Stimulated activated CD8-positive, alpha-beta memory T cell treated with anti-CD3 and anti-CD28 coated beads, Interleukin-4, amount 100 ng/mL, for 24 hours (primary cell): ENCODE measurements at places on chromosomes 16 and 17.

DNA sequence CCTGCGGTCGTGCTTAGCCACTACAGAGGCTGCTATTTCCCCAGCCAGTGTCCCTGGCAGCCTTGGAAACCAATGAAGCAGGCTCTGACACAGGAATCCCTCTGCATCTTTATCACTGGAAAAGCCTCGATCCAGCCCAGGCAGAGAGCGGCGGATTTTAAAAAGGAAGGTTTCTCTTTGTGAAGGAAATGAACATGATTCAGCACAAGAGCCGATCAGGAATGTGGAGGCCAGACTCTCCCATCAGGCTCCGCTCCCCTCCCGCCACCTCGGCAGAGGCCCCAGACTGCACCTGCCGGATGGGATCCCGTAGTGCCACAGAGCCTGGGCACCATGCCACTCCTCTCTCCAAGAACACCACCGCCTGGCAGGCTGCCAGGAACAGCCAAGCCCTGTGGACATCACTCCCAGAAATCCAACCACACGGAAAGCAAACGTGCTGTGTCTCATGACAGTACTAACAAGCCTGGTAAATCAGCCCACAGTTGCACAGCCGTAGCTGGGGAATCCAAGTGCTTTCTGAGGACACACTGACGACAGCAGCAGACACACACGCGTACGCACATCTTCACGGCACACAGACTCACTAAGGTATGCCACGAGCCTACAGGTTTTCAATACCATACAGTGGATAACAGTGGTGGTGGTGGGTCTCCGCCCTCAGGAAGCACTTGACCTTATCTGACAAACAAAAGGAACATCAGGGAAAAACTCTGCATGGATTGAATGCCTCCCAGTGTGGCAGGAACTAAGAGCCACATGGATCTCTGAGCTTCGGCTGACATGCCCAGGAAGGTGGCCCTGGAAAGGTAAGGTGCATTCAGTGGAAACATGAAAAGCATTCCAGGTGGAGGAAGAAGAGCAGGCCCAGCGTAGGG lies 5.4 kb downstream of the LRRC75A start:
- DNase-seq: no peak

- DNase-seq: no peak
These were observed 38.7 kb downstream of the XYLT1 start for GRCh38 chr16:17431968-17432625.

GRCh38 chr17:49071106-49071505 lies 61.5 kb upstream of the B4GALNT2 start:
- no peak for DNase-seq

DNA sequence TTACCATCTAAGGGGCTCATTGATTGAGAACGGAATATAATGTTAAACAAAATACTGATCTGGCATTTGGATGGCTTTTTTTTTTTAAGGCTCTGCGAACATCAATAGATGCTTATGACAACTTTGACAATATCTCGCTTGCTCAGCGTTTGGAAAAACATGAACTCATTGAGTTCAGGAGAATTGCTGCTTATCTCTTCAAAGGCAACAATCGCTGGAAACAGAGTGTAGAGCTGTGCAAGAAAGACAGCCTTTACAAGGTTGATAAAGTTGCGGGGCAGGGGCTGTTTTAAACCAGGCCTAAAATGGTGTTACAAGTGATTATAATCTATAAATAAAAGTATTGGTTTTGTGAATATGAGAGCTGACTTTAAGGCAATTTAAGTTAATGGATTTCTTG lies 22.3 kb downstream of the PTRH2 start:
- DNase-seq: no peak

- DNase-seq: no peak
These were observed 394.6 kb upstream of the MON1B start for GRCh38 chr16:76796416-76796815.

DNA sequence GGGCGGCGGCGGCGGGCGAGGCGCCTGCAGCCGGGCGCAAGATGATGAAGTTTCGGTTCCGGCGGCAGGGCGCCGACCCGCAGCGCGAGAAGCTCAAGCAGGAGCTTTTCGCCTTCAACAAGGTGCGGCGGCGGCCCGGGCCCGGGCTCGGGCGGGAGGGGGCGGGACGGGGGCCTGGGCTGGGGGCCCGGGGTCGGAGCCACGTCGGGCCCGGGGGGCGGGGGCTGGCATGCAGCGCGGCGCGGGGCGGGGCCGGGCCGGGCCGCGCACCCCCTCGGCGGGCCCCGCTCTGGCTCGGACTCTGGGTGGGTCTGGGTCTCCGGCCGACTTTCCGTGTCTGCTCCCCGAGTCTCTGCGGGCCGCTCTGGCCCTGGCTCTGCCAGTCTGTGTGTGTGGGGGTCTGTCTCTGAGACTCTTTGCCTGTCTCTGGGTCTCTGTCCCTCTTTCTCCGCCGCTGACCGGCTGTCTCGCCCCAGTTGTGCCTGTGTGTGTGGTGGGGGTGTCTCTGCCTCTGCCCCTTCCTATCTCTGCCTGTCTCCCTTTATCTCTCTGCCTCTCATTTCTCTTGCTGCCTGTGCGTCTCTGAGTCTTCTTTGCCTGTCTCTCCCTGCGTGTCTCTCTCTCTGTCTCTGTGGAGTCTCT lies 328 bp downstream of the LLGL1 start:
- no peak for DNase-seq

DNA sequence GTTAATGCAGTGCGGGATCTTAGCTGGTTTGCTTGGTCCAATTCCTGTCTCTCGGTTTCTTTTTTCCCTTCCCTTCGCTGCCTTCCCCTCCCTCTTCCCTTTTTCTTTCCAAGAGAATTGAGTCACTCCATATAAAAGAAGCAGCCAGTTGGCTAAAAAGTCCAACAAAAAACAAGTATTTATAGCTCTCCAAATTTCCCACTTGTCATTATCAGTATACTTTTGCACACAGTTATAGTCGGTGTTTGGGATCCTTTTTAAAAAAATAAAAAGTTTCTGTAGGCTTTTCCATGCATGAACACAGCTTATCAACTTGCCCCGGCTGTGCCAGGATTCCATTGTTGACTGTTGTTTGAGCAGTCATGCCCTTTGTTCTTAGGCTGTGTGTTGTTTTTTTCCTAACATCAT lies 24.9 kb downstream of the HMOX2 start:
- no peak for DNase-seq

DNA sequence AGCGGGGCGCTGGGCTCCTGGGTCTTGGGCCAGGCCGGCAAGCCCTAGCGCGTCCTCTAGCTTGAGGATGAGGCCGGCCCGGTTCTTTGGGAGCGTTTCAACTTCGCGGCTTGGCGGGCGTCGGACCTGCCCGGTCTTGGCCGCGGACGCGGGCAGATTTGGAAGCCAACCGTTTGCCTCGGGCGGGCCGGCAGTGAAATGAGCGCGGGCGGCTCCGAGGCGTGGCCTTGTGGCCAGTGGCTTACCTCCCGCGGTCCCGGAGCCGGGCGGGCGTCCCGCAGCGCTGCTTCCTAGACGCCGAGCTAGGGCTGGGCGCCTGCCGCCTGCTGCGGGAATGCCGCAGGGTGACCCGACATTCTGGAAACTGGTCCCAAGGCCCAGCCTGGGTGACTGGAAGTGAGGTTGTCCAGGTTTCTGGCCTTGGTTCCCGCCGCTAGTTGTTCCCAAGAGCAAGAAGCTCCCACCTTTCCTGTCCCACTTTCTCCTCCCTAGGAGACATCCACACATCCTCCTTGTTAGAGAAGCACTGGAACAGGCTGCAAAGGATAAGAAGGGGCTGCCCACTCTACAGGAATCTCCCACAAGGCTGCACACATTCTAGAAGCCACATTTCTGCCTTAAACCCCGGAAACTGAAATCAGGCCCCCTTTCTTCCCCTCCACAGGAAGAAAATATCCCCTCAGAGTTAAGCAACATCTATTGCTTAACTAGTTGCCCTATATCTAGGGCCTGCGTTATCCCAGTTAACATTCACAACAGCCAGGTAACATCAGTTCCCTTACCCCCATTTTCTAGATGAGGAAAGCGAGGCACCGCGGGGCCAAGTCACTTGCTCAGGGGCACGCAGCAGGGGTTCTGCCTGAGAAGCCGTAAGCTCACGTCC lies 4.5 kb upstream of the CBX8 start:
- no peak for DNase-seq

DNA sequence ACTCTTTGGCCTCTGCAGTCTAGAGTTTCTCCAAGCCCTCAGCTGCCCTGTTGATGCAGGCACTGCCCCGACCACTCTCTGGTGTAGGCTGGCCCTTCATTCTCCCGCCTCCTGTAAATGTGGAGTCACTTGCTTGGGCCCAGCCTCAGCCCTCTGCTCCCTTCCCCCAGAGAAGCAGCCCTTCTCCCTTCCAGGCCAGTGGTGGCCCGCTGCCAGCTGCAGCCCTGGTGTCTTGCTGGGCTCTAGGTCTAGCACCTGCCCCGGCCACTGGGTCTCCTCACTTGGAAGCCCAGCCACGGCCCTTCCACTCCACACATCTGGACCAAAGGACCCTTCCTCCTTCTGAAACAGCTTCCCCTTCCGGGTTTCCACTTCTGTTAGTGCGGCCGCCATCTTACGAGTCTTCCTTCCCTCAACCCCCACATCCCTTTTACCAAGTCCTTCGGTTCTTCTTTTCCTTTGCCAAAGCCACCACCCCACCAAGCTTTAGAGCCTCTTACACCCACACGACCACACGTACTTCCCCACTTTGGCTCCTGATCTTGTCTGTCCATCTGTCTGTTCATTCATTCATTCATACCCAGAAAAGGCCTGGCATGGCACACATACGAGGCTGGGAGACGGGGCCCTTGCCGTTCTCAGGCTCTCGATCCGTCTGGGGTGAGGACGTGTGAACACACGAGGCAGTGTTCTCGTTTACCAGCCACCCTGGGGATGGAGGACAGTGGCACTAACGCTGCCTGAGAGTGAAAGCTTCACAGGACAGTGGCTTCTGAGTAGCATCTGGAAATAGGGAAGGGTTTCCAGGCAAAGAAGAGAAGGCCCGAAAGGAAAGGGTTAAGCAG lies 68.0 kb downstream of the ABR start:
- no peak for DNase-seq

GRCh38 chr16:1550069-1550468 lies 16.6 kb downstream of the TMEM204 start:
- DNase-seq: no peak

DNA sequence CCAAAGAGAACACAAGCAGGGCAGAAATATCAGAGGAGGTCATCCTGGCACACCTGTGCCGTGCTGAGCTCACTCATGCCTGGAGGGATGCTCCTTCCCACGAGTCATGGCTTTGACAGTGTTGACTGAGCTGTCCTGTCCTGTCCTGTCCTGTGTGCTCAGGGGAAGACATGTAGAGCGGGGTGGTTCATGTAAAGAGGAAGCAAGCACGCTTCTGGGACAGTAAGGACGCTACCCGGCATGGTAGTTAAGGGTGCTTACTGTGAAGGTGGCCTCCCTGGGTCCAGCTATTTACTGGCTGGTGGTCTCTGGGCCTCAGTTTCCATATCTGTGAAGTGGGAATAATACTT lies 398 bp downstream of the LGALS9 start:
- no peak for DNase-seq

DNA sequence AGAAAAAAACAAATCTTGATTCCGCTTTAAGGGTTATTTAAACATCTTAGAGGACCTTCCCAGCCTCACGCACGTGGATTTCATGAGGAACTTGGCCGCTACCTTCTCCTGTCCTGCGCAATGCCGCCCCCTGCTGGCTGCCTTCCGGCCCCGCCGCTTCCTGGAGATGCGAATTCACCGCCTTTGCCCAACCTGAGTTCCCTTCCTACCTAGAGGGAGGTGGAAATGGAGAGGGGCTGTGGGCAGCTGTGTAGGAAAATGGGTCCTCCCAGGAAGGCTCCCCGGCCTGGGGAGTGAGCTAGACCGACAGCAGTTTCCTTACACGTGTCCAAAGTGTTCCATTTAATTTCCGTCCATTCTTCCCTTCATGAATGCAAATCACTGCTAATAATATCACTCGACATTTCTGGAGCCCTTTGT lies 1.0 kb upstream of the ABCC12 start:
- peak; percentile 75 for DNase-seq

DNA sequence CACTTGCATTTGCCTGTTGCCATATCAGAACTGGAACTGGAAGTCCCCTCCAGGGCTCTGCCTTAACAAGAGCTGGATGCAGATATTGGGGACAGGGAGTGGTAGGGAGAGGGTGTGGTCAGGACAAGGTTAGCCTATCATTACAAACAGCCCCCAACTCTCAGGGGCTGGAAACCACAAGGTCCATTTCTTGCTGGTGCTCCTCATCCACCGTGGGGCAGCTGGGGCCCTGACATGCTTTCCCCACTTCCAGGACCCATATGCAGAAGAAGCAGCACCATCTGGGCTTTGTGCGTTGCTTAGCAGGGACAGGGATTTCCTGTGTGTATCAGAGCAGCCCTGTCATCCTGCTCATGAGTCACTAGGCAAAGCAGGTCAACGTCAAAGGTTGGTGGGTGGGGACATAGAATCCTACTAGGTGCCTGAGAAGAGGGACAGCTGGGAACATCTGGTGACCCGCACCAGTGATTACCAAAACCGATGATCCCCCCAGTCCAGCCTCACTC lies 26.9 kb downstream of the RGS9 start:
- peak; percentile 22 for DNase-seq

DNA sequence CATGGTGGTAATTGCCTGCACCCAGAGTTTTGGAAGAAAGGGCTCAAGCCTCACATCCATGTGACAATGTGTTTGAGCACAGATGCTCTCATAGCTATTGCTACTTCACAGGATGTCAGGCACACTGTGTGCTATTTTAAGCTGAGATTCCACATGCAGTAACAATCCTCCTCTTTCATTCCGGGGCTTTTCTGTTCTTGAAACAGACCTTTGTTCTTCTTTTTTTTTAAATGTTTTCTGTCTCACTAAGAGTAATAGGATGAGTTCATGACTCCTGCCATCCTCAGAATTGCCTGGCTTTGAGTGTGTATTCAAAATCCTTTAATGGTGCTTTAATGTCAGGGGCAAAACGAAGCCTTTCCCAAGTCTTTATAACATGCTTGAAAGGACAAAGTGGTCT lies 198.9 kb downstream of the ABCC12 start:
- no peak for DNase-seq

- DNase-seq: peak; percentile 69
These were observed 10.5 kb downstream of the DOK4 start for GRCh38 chr16:57475711-57476339.

DNA sequence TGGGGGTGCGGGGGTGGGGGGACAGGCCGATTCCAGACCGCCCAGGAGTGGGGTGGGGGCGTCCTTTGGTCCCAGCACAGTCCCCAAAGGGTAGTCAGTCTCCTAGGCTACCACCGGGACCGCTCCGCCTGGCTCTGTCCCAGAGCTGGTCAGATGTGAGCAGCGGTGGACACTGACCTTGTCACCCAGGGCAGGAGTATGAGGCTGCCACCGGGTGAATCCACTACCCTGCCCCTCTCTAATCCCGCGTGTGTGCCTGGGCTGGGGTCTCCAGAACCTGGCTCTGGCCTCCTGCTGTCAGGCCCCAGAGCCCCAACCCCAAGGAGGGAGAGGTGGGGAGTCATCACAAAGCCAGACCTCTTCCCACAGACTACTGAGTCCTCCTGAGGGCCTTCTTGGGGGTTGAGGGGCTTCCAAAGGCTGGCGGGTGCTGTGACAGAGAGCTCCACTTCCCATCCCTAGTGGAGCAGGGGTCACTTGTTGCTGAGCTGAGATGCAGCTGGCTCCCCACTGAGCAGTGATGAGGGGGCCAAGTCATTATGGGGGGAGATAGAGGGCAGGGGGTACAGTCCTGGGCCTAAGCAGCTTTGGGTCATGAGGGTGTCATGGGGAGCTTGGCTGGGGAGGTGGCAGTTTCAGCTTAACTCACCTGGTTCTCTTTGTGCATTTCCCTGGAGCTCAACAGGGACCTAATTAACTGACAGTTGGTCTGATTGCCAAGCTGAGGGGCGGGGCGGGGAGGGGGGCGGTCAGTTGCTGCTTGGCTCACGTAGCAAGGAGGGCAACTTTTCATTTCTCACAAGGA lies 1.2 kb downstream of the PPP1R1B start:
- no peak for DNase-seq
